H1 (cell line): ENCODE measurements at places on chromosomes 2 and 18.

DNA sequence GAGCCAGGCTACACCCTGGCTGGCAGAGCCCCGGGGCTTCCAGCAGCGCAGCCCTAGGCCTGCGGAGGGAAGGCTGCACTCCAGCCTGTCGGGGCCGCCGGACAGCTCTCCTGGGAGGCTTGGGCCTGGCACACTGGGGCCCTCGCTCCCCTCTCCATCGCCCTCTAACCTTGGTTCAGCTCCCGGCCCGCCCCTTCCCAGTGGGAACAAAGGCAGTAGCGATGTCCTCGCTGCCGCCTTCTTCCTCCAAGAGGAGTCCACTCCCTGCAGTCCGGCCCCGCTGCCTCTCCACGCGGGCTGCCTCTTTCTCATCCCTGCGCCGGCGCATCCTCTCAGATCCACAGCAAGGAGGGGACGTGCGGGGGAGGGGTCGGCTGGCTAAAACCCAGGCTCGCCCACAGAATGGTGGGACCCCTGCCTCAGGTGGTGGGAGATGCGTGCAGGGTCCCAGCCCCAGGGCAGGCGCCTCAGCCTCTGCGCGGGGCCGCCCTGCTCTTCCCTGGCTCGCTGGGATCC, 138.1 kb downstream of the TWIST2 start:
- DNase-seq = no peak

- DNase-seq = no peak
These were observed 232.6 kb downstream of the ATAD2B start for GRCh38 chr2:23694058-23695045.

DNA sequence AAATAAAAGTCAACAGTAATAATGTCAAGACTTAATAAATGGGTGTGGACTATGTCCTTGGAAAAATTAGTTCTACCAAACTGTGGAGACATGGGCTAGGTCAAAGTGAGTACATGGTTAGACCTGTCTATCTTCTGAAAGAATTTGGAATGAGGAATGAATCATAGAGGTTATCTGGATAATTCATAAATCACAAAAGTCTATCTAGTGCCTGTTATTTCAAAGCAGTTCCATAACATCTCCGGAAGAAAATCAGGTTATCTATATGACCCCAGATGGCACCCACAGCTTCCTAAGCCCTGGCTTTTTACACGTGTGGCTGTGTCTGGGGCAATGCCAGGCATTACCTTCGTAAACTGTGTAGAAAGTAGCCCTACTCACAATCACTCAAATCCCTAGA, 272.0 kb downstream of the ETAA1 start:
- no peak for DNase-seq

- DNase-seq = no peak
These were observed 770 bp downstream of the LYPD6B start for GRCh38 chr2:149039213-149039724.

GRCh38 chr2:205808486-205809121, 126.3 kb downstream of the NRP2 start:
- DNase-seq = no peak

- DNase-seq = no peak
These were observed 523.1 kb downstream of the PLCL1 start for GRCh38 chr2:198327526-198327925.

DNA sequence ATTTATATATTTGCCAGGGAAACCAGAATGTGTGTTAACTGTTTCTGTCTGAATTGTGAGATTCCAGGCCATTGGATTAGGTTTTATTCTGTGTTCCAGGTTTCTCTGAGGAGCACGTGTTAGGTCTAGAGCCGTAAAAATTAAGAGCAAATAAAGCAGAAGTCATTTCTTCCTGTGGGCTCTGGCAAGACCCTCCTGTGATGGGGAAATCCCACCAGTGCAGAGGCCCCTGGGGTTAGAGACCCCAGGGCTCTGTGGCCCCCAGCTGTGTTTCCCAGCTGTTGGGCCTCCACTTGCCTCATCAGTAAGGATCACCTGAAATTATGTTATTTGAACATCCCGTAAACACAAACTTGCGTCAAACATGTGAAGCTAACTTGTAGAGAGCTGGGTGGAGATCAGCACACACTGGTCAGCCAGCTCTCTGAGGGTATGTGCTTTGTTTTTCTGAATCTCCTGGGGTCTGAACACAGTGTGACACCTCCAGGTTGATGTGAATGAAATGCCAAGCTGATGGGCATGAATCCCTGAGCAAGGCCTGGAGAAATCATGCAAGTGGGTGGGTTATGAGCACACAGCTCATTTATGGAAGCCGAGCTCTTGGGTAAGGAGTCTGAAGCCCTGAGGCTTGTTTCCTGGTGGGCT, 50.3 kb downstream of the HK2 start:
- no peak for DNase-seq

DNA sequence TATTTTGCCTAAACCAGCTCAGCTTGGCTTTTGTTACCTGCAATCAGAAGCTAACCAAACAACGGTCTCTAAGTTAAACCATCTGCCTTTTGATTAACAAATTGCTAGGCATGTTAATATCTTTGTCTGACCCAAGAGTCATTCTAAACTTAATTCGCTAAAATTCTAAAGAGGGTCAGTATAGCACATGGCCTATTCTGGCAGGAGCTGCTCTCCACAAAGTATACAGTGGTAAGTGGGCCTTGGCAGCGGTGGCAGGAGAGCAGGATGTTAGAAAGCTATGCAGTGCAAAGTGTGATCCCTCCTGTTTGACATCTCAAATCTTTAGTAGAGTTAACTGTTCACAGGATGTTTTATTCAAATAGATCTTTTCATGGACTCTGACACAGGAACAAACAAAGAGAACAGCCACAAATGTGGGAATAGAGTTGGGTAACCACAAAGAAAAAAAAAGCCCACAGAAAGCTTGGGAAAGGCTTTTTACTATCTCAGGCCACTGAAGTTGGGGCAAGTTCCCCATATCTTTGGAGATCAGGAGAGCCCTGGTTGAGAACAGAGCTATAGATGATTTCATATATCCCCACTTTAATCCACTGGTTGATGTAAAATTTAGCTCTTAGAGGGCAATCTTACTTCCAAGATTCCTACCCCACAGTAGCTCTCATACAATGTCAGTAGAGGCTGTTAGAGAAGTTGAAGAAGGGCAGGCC, 10.6 kb downstream of the CFAP210 start:
- no peak for DNase-seq

DNA sequence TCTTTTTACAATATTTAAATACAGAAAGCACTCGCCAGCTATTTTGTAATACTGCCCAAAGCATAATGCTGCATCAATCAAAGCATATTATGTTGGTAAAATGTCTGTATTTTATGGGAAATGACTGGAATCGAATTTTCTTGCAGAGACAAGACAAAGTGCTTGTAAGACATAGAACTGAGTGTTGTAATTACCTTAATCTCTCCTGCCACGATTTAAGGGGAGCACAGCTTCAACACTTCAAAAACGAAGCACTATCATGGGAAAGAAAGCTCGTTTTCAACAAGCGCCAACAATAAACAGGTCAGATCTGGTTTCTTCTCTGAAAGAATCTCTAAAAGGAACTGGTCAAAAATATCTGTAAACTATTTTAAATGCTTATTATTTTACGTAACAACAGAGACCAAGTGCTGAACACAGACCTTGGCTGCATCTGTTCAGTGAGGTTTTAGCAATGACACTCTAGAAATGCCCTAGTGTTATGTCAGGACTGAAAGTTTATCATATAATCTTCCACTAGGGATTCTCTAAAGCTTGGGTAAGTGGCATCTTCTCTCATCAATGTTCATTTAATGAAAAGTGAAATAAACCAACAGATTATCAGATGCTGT, 19.0 kb downstream of the RND3 start:
- DNase-seq = no peak

- DNase-seq = no peak
These were observed 296.9 kb downstream of the SATB2 start for GRCh38 chr2:199160677-199161465.

- no peak for DNase-seq
These were observed 495.6 kb upstream of the ZEB2 start for GRCh38 chr2:145015561-145015960.

DNA sequence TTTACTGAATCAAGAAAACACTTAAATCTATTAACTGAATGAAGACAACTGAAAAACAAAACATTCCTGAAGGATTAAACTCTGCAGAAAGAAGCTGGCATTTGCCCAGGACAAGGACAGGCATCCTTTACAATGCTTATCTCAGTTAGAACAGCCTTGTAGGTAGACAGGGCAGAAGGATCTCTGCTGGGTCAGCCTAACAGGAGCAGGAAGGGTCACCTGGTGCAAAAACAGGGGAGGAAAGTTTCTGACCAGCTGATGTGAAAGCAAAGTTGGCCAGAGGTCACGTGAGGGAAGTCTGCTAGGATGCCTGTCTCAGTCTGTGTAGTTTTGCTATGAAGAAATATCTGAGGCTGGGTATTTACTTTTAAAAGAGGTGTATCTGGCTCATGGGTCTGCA, 348.6 kb downstream of the ANAPC1 start:
- no peak for DNase-seq

DNA sequence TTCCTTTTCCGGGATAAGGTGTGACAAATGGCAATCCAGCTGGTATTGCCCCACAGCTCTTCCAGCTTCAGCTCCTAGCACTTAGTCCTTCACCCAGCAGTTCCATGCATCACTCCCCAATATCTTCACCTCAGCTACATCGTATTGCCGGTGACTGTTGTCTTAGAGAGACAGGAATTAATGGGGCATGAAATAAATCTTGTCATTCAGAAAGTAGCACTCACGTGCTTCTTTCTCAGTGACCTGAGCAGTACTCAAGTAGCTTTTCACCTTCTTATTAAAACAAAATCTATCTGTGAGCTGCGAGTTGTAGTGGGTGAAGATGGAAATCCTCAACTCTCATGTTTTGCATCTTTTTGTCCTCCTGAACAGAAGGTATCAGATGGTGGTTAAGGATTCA, 72.8 kb downstream of the PTH2R start:
- no peak for DNase-seq

DNA sequence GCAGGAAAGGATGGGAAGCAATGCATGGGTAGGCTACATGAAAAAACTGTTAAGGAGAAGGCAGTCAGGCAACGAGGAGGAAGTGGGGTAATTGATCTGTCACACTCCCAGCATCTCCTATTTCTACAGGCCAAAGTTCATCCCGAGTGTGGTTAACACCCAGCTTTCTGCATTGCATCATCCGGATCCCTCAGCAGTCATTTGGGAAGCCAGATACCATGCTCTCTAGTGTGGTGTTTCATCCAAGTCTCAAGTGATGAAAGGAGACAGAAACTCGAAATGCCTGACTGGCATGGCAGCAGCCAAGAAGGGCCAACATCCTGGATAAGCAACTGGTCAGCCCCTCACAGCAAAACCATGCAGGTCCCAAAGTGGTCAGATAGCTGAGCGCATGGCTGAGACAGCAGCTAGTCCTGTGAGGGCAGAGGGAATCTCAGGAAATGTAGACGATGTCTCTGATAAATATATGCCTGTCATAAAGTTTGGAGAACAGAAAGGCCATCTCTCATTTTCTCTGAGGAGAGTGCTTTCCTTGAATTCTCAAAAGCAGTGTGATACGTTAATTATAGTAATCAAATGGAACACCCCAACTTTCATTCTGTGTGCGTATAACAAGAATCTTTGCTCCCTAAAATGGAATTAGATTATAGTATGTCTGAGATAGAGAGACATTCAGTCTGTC, 24.8 kb upstream of the HNRNPA3 start:
- no peak for DNase-seq

- DNase-seq = no peak
These were observed 46.7 kb downstream of the INO80C start for GRCh38 chr18:35451032-35451431.

GRCh38 chr18:24702001-24702515, 241.6 kb downstream of the HRH4 start:
- no peak for DNase-seq

DNA sequence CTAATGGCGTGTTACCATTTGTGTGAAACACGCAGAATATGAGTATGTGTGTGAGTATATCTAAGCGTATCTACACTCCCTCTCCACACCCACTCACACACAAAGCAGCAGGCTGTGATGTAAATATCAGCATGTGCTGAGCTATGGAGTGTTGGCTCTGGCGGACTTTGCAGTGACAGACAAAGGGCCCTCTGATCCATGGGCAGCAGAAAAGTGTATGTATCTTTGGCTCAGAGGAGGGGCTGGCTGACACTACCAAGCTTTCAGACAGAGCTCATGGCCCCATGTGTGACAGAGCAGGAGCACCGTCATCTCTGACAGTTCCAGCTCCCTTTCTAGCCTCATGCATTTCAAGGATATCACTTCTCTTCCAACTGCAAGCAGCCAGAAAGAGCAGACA, 57.2 kb upstream of the ASB18 start:
- no peak for DNase-seq

DNA sequence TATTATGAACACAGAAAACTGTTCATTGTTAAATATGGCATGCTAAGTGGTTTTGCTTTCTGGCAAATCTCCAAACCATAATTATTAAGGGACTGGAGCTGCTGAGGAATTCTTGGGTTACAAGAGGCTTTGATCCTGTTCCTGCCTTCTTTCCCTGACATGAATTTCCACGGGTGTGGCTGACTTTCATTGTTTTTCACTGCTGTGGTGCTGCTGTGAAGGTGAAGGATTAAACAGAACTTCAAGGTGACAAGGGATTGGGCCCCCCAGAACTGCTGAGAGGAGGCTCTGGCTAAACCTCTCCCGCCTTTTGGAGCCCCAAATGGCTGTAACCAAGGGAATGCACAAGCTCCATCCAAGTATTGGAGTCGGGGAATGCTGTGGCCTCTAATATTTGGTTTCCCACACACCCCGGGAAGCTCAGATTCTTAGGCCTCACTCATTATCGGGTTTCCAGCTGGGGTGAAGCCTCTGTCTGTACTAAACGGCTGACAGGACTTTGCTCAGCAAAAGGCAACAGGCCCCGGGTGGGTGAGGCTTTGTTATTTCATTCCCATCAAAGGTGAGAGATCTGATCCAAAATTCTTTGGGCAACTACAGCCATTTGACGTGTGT, 29.0 kb upstream of the ZFP36L2 start:
- DNase-seq = no peak

- no peak for DNase-seq
These were observed 110.9 kb upstream of the MSTN start for GRCh38 chr2:190173392-190173791.

GRCh38 chr2:2528846-2529245, 197.8 kb upstream of the MYT1L start:
- no peak for DNase-seq

- DNase-seq = no peak
These were observed 42.4 kb upstream of the EFEMP1 start for GRCh38 chr2:55965966-55966365.

GRCh38 chr2:49189512-49190225, 35.4 kb upstream of the FSHR start:
- no peak for DNase-seq

DNA sequence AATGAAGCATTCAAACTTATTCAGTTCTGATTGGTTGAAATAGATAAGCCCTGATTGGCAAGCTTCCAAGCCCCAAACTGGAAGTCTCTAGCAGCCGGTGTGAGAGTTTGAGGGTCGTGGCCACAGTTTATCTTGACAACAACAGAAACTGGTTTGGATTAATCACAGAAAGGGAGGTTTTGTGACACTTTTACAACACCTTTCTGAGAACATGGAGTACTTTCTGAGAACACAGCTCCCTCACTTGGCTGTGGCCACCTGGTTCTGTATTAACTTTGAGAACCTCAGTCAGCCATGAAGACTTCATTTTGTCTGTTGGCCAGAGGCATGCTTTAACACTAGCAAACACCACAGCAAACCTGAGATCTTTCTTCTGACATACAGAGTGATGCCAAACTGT, 280.7 kb upstream of the VWC2L start:
- DNase-seq = no peak
